ENCODE measurements at places on chromosomes 13 and 19. TPM values are rescaled to one million over a fixed set of nuclear protein-coding genes. Genes with fewer than 3 reads are reported as not detected.

The PPFIA3 gene
- 83.1 TPM for polyA plus RNA-seq

The STRN4 gene
- polyA plus RNA-seq, result 121 TPM

The STOML3 gene
- 1.5 TPM for polyA plus RNA-seq

The TMPRSS9 gene
- polyA plus RNA-seq, result 2.1 TPM

The CACNG6 gene
- polyA plus RNA-seq, result 2.3 TPM

The CSNK1G2 gene
- 65.6 TPM for polyA plus RNA-seq

The MEF2B gene
- polyA plus RNA-seq, result 1.7 TPM

The CD209 gene
- 0.24 TPM for polyA plus RNA-seq

The CBY2 gene
- not detected for polyA plus RNA-seq

The UGGT2 gene
- 25.4 TPM for polyA plus RNA-seq

The OR2Z1 gene
- not detected for polyA plus RNA-seq

The KCNJ14 gene
- polyA plus RNA-seq, result 2.1 TPM

The ASPDH gene
- polyA plus RNA-seq, result 6.7 TPM

The CYP2F1 gene
- not detected for polyA plus RNA-seq

The KBTBD6 gene
- 51.0 TPM for polyA plus RNA-seq

The KIR2DL3 gene
- polyA plus RNA-seq, result not detected

The FSD1 gene
- 107 TPM for polyA plus RNA-seq

The ZNF880 gene
- 14.9 TPM for polyA plus RNA-seq

The IGFLR1 gene
- 10.9 TPM for polyA plus RNA-seq

The S1PR4 gene
- polyA plus RNA-seq, result 0.32 TPM

The CEACAM4 gene
- polyA plus RNA-seq, result not detected

The ZNF471 gene
- polyA plus RNA-seq, result 19.5 TPM

The DUXA gene
- polyA plus RNA-seq, result not detected

The FGF21 gene
- not detected for polyA plus RNA-seq

The FCAR gene
- polyA plus RNA-seq, result not detected

The TMEM221 gene
- polyA plus RNA-seq, result 4.2 TPM

The CDADC1 gene
- 15.8 TPM for polyA plus RNA-seq

The MOB3A gene
- 30.8 TPM for polyA plus RNA-seq

The SHD gene
- polyA plus RNA-seq, result 68.4 TPM

The DAND5 gene
- 0.44 TPM for polyA plus RNA-seq

The ADGRE2 gene
- polyA plus RNA-seq, result 0.81 TPM

The SYT5 gene
- 113 TPM for polyA plus RNA-seq

The ZNF763 gene
- 4.8 TPM for polyA plus RNA-seq

The RPS28 gene
- 344 TPM for polyA plus RNA-seq

The UBE2L5 gene
- 0.35 TPM for polyA plus RNA-seq

The CRLF1 gene
- 14.1 TPM for polyA plus RNA-seq

The GAPDHS gene
- polyA plus RNA-seq, result not detected

The FGF22 gene
- 2.5 TPM for polyA plus RNA-seq

The HPN gene
- polyA plus RNA-seq, result 1.4 TPM

The TEKTIP1 gene
- polyA plus RNA-seq, result 9.6 TPM

The NOVA2 gene
- 52.4 TPM for polyA plus RNA-seq
